Stimulated activated CD4-positive, alpha-beta T cell treated with anti-CD3 and anti-CD28 coated beads, Interleukin-1b, Interleukin-23, amount 100 ng/mL, for 48 hours (primary cell): ENCODE measurements at places on chromosomes 1 and 21.

GRCh38 chr1:229108598-229109201, 162.2 kb upstream of the RAB4A start:
- DNase-seq = no peak

DNA sequence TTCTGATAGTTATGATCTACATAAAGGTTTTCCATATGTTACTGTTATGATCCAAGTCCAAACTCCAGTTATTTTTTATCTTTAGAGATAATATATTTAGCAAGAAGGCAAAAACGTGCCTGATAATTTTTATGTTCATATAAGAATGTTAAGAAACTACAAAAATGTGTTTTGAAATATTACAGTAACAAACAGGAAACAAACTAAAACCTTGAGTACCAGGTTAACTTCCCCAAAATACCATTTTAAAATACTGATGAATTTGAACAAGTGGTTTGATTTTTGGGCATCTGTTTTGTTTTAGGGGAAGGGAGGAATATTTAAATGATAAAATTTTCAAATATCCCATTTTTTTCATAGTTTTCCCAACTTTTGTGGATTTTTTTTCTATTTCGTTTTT, 124.8 kb downstream of the NR5A2 start:
- DNase-seq = no peak

DNA sequence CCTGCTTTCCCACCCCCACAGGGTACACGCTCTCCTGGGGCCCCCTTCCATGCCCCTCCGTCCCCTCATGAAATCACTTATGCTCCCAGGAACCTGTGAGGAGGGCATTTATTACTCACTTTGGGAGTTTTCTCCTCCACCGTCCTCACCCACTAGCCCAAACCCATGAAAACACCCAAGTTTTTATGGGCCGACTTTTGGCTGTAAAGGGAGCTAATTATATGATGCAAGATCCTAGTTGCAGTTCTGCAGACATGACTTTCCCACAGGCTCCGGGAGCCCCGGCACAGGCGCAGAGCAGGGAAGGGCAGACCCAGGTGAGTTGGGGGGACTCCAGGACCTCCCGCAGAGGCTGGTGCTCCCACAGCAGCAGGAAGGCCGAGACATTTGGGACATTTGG, 29.7 kb downstream of the EPHA2 start:
- no peak for DNase-seq

GRCh38 chr1:97500760-97501159, 420.1 kb downstream of the DPYD start:
- no peak for DNase-seq

- DNase-seq = no peak
Measured at GRCh38 chr1:199044191-199044590, 405.4 kb downstream of the PTPRC start.

DNA sequence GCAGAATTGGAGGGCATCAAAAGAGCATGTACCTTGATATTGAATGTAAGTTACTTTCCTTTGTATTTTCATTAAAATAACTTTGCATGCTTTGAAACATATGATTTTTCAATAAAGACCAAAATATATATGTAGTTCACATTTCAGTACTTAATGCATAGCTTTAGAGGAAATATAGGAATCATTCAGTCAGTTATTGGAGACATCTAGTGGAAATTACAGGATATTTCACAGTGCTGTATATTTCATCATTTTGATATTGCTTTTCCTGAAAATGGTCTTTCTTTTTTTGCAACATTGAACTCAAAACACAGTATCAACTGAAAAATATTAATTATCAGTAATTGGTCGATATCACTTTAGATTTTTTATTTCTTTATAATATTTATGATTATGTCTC, 375.8 kb downstream of the NCAM2 start:
- no peak for DNase-seq

DNA sequence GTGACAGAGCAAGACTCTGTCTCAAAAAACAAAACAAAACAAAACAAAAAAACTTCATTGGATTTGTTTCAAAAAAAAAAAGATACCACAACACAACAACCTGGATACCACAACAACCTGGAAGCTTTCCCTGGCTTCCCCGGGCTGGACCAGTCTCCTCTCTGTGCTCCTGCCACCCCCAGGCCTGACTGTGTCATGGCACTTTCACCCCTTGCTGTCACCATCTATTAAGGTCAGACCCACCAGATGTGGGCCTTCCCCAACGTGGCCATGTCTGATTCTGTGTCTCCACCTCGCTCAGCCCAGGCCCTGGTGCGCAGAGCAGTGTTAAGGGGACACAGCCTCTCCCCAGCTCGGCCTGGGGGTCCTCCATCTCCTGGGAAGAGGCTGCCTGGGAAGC, 28.3 kb upstream of the ACOT11 start:
- no peak for DNase-seq

- no peak for DNase-seq
Measured at GRCh38 chr1:15343099-15343498, 66.6 kb upstream of the EFHD2 start.

GRCh38 chr1:167842872-167843271, 71.1 kb downstream of the ADCY10 start:
- DNase-seq = no peak

GRCh38 chr1:110487726-110488125, 31.2 kb downstream of the KCNA10 start:
- no peak for DNase-seq

GRCh38 chr1:232890340-232890943, 60.0 kb upstream of the NTPCR start:
- DNase-seq = no peak

- DNase-seq = no peak
Measured at GRCh38 chr1:25705699-25706098, 89.1 kb downstream of the MAN1C1 start.

GRCh38 chr1:24253571-24253970, 65.6 kb upstream of the GRHL3 start:
- DNase-seq = no peak

DNA sequence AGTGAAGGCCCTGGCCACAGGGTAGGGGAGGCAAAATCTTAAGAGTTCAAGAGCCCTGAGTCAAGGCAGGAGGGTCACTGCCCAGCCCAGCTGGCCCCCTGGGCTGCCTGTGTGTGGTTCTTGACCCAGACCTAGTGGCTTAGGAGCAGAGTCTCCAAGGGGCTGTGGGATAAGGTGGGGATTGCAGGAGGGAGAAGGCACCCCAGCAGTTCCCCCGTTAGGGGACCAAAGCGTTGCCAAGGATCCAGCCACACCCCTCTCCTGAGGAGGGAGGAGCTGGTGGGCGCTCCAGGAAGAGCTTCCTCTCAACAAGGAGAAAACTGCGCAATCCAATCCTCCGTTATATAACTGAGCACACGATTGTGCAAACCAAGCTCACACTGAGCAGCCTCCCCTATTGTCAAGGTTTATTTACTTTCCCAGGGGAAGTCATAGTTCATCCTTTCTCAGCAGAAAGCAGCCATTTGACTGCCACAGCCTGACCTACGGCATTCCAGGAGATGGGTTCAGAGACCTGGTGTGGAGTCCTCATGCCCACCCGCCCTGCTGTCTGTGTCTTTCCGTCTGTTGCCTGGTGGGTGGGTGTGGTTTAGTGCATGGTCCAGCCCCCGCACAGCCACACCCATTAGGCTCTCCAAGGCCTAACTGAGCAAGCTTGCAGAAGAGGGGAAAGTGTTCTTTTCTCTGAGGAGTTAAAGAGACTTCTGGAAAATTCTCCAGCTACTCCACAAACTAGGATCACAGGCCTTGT, 3.5 kb downstream of the EPHX1 start:
- DNase-seq = no peak

DNA sequence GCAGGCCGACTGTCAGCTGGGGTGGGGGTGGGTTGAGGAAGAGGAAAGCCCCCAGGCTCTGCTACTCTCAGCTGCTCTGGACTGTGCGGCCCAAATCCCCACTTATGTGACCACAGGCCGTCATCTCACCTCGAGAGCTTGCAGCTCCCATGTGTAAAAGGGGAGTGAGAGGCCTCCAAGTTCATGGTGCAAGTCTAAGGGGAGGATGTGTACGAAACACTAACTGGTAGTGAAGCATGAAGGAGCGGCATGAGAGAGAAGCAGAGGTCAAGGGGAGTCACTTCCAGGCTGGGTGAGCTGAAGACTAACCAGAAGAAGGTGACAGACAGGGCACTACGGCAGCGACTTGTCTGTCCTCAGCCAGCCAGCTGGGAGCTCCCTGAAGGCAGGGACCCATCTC, 43.8 kb downstream of the GLIS1 start:
- no peak for DNase-seq

- DNase-seq = no peak
Measured at GRCh38 chr1:50148142-50148923, 39.6 kb downstream of the ELAVL4 start.

GRCh38 chr1:59707178-59707791, 107.5 kb upstream of the HOOK1 start:
- no peak for DNase-seq

GRCh38 chr1:53359934-53360276, 32.0 kb upstream of the LRP8 start:
- DNase-seq = no peak
